ENCODE measurements at places on chromosomes 11 and 22. TPM values are rescaled to one million over a fixed set of nuclear protein-coding genes. Genes with fewer than 3 reads are reported as not detected.

DNA sequence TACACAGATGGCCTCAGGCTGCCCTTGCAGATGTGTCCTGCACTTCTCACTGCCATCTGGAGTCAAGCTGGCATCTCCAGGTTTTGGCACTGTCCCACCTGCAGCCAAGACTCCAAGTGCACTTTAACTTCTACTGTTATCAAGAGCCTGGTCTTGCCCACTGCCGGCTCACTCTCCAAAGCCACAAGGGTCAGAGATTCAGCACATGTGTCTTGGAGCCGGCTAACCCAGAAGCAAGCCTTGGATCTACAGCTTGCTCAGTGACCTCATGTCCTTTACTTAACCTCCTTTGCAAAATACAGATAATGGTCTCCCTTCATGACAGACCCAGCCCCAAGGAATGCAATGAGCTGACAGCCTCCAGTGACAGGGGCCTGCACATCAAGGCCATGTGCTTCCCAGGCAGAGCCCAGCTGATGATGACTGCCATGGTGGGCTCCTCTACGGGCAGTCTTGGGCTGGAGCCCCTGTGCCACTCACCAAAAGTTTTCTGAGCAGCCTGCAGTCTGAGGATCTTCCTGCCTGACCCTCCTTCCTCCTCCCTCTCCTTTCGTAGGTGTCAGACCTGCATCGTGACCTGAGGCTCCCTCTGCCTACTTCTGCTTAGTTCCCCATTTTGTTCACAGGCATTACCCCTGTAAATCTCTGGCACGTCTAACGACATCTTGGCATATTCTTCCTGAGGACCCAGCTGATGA lies 9.0 kb downstream of the TP53AIP1 start:
- H3K27ac ChIP-seq: no peak overlapping the region
- peaks cover 5% of the 10 kb centered on the region for H3K4me1 ChIP-seq
- DNase-seq: no peak
- no peaks in the 10 kb centered on the region for H3K27me3 ChIP-seq
- no peaks in the 10 kb centered on the region for H3K36me3 ChIP-seq

DNA sequence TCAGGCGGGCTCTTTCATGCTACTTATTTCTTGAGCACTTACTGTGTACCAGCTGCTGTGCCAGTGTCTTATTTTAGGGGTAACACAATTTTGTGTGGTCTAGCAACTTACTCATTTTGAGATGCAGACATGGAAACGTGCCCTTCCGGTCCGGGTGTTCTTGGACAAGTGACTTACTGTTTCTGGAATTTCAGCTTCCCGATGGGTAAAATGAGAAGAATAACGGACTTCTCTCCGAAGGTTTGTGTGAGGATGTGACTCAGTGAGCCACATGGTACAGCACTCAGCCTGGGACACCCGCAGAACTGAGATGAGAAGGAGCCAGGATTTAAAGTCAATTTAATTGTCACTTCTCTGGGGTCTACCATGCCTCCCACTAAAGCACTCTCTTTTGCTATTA lies 114.5 kb upstream of the SYT13 start:
- no peaks in the 10 kb centered on the region for H3K36me3 ChIP-seq
- H3K27ac ChIP-seq: no peak overlapping the region
- peaks cover 2% of the 10 kb centered on the region for H3K27me3 ChIP-seq
- DNase-seq: no peak
- H3K4me3 ChIP-seq: no peak overlapping the region
- H3K4me1 ChIP-seq: no peaks in the 10 kb centered on the region

DNA sequence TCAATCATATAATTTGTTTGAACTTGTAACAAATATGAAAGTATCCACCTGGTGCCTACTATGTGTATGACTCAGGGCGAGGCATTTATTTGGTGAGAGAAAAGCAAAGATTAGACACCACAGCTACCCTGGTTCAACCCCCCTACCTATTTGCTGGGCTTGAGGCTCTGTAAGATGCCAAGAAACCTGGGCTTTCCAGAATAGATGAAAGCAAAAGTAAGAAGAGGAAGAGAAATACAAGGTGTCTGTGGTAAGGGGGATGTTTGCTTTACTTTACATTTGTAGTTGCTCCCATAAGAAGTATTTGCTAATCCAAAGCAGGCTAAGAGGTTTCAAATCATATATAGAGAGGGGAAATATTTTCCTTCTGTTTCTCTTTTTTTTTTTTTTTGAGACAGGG lies 61.7 kb downstream of the DDI1 start:
- H3K27me3 ChIP-seq: no peaks in the 10 kb centered on the region
- no peaks in the 10 kb centered on the region for H3K36me3 ChIP-seq
- H3K4me3 ChIP-seq: no peak overlapping the region
- no peak for DNase-seq

DNA sequence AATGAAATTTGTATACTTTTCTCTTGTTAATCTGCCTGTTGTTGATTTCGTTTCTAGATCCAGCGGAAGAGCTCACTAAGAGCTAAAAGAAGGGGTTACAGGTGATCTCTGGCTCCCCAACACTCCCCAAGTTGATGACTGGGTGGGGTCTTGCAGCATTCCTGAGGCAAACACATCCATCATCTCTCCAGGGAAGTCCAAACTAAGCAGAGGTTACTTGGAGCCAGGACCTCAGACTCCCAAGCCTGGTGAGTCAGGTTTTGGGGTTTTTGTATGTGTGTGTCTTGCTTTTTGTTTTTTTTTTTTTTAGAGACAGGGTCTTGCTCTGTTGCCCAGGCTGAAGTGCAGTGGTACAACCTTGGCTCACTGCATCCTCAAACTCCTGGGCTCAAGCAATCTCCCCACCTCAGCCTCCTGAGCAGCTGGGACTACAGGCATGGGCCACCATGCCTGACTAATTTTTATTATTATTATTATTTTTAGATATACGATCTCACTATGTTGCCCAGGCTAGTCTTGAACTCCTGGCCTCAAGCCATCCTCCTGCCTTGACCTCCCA lies 11.5 kb upstream of the RPS3 start:
- no peaks in the 10 kb centered on the region for H3K36me3 ChIP-seq
- no peak for DNase-seq
- H3K4me3 ChIP-seq: no peak overlapping the region
- peaks cover 3% of the 10 kb centered on the region for H3K4me1 ChIP-seq
- H3K27ac ChIP-seq: no peak overlapping the region

DNA sequence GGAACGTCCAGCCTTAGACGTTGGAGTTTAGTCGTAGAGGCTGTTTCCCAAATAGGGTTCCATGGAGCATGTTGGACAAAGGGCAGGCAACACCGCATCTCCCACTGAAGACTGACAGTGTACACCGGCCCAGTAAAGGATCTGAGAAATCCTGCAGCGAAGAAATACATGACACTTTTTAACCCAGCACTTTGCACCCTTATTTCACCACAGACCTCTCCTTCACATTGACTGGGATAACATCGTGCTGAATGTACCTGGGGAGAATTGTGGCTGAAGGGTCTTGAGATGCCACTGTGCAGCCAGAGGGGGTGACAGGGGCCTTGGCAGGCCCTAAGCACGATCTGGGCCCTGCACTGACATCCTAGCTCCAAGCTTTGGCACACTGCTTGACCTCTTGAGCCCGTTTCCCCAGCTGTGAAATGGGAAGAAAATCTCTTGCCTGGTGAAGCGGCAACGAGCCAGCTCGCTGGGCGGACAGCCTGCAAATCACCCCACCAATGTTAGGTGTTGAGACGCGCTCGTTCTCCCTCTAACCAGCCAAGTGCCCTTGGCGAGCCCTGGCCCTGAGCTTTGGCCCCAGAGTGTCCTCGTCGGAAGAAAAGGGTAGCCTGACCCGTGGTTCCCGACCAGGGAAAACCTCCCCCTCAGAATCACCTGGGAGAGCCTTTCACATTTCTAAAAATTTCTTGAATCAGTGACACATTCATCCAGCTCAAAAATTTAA lies 13.4 kb downstream of the CD5 start:
- H3K27ac ChIP-seq: no peak overlapping the region
- DNase-seq: no peak

DNA sequence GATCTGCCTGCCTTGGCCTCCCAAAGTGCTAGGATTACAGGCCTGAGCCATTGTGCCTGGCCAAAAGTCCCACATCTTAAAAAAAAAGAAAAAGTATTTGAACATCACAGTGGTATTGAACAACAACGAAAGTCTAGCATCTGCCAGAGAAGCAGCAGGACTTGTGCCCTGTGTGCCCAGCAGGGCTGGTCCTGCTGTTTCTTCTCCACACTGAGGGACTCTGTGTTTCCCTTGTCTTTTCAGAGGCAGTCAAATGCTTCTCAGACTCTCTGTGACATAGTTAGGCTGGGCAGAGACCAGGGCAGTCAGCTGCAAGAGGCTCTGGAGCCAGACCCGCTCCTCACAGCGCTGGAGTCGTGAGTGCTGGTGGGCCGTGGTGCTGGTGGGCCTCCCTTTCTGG lies 56.2 kb downstream of the SBF1 start:
- no peaks in the 10 kb centered on the region for H3K4me1 ChIP-seq
- no peaks in the 10 kb centered on the region for H3K27me3 ChIP-seq
- no peak overlapping the region for H3K27ac ChIP-seq
- H3K4me3 ChIP-seq: no peak overlapping the region
- peaks cover 31% of the 10 kb centered on the region for H3K36me3 ChIP-seq

DNA sequence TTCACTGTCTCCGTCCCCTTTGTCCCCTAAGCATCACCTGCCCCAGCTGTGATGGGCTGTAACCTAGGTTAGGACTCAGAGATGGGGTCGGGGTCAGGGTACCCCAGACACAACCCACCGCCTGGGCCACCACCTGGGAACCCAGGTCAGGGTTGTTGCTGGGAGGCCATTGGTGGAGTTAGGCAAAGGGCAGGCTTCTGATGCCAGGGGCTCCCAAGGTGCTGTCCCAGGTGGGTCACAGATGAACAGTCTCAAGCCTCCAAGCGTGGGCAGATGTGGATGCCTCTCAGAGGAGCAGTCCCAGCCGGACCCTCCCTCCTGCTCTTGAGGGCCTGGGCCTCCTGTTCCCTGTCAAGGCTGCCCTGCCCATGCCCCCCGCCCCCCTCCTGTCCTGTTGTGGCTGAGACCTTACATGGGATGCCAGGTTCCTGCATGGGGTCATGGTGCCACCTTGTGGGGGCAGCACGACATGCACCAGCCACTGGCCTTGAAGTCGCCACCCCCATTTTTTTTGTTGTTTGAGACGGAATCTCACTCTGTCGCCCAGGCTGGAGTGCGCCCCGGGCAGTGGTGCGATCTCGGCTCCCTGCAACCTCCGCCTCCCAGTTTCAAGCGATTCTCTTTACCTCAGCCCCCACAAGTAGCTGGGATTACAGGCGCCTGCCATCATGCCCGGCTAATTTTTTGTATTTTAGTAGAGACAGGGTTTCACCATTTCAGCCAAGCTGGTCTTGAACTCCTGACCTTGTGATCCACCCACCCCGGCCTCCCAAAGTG lies 12.1 kb downstream of the GATD1 start:
- no peak for DNase-seq
- H3K27me3 ChIP-seq: no peaks in the 10 kb centered on the region
- H3K36me3 ChIP-seq: peaks cover 26% of the 10 kb centered on the region
- H3K27ac ChIP-seq: no peak overlapping the region

DNA sequence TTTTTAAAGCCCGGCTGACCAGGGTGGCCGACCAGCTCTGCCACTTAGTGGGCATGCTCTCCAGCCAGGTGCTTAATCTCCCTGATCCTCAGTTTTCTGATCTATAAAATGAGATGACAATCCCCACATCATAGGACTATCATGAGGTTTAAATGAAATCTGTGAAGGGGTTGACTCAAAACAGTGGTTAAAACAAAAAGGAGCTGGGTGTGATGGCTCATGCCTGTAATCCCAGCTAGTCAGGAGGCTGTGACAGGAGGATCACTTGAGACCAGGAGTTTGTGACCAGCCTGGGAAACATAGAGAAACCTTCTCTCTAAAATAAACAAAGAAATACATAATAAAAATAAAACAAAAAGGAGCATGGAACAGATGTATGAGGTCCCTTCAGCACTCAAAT lies 3.6 kb upstream of the C11orf86 start:
- no peaks in the 10 kb centered on the region for H3K4me1 ChIP-seq
- no peak for DNase-seq
- H3K27ac ChIP-seq: no peak overlapping the region

The TTC9C gene
- total RNA-seq: 40.4 TPM

The KRTAP5-9 gene
- not detected for total RNA-seq

The ROM1 gene
- total RNA-seq: 1.2 TPM

The BATF2 gene
- 0.98 TPM for total RNA-seq

The FAM83F gene
- total RNA-seq: 0.05 TPM

The WNT11 gene
- not detected for total RNA-seq

The SLC22A6 gene
- not detected for total RNA-seq

All from GM12878 (cell line).